Activated CD4-positive, alpha-beta T cell treated with anti-CD3 and anti-CD28 coated beads, Interleukin-2, amount 50 U/mL, for 24 hours (primary cell): ENCODE measurements at places on chromosomes 16 and 17.

GRCh38 chr17:82960419-82961271, 118.8 kb upstream of the METRNL start:
- DNase-seq, result no peak

- no peak for DNase-seq
Measured at GRCh38 chr16:86480444-86480843, 29.9 kb upstream of the FOXF1 start.

- DNase-seq, result no peak
Measured at GRCh38 chr17:81036197-81036941, 1.4 kb downstream of the BAIAP2 start.

- no peak for DNase-seq
Measured at GRCh38 chr16:3479654-3480216, 15.6 kb downstream of the C16orf90 start.

DNA sequence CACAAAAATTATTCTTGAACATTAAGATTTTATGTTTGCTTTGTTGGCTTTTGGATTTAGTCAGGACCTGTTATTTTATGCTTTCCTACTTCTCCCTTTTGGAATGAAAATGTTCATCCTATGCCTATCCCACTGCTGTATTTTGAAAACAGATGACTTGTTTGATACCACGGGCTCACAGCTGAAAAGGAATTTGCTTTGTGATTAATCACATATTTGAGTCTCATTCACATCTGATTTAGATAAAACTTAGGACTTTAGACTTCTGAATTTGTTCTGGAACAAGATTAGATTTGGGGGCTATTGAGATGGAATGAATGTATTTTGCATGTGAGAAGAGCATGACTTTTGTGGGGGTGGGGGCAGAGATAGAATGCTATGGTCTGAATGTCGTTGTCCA, 1012.6 kb downstream of the CDH11 start:
- no peak for DNase-seq

DNA sequence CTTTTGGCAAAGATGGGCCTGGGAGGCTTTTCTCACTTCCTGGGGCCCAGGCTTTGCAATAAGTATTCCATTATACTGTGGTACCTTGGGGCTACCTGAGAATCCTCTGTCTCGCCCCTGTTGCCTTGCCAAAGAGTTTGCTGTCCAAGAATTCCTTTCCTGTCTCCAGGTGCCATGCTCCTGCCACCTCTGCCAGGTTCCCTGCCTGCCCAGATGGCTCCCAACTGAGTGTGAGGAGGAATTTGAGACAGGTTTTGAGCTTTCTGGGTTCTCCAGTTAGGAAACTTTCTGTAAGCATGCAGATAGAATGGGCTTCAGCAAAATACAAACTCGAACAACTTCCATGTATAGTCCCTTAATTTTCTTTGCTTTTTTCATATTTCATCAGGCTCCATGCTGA, 5.8 kb downstream of the MAPT start:
- DNase-seq, result no peak

DNA sequence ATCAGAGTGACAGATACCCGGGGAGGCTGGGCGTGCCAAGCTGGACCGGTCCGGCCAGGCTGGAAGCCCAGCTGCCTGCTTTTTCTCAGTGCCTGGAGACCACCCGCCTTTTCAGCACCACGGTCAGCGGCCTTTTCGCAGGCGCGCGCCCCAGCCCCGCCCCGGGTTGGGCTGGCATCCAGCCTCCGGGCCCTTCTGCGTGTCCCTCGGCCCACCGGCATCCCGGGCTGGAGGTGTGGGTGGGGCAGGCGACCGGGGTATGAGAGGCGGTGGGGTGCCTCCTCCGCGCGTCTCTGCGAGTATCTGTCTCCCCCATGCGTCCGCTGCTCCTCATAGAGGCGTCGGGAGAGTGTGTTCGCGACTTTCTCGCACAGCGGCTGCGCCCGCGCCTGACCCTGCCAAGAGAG, 102.5 kb downstream of the MRM1 start:
- peak; percentile 21 for DNase-seq

DNA sequence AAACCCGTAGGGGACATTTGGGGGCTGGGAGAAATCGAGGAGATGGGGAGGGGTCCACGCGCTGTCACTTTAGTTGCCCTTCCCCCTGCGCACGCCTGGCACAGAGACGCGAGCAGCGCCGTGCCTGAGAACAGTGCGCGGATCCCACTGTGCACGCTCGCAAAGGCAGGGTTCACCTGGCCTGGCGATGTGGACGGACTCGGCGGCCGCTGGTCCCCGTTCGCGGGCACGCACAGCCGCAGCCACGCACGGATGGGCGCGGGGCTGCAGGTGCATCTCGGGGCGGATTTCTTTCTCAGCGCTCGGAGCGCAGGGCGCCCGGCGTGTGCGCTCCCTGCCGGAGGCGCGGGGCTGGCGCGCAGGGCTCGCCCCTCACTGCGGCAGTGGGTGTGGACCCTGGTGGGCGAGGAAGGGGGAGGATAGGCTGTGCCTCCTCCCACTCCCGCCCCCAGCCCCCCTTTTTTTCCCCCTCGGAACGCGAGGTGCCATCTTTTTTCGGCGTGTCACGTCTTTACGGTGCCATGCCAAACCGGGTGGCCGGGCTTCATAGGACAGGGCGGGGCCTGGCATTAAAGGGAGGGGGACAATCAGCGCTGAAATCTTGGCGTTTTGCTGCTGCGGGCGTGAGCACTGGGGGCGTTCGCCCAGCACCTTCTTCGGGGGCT, 1.1 kb downstream of the MAPT start:
- DNase-seq, result no peak

DNA sequence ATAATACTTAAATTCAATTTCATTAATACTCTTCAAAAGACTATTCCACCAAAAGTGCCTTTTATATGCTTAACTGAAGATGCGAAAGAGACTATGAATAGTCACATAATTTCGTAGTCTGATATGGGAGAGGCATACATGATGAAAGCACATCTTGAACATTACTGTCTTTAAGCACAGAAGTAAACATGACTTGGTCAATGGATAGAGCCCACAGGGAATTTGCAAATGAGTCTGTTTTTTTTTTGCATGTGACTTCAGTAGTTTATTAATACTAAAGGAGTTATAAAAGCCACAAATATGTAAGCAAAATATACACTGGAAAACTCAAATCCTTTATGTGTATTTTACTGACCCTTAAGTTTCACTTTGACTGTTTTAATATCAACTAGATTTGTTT, 15.9 kb downstream of the ADPRM start:
- no peak for DNase-seq

GRCh38 chr17:12107905-12108304, 87.2 kb downstream of the MAP2K4 start:
- no peak for DNase-seq

DNA sequence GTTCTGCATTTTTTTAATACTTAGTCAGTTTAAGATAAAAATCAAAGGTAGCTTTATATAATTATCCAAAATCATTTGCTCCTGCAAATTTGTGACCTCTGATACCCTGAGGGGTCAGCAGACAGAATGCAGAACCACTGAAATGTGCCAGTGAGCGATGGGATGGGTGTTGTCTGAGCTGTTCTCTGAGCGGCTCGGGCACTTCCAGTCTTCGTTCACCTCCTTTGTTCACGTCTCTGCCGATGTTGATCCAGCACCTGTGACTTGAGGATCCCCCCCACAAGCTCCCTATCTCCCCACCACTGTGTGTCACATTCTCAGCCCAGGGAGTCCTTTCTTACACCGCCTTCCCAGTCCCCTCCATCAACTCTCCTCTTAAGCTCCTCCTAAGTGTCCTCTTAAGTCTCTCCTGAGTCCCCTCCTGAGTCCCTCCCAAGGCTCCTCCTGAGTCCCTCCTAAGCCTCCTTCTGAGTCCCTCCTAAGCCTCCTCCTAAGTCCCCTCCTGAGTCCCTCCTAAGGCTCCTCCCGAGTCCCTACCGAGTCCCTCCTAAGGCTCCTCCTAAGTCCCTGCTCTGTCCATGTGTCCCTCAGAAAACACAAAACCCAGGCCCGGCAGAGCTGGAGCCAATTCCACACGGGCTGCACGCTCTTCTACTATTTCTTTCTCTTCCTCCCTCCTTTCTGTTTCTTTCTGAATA, 47.5 kb downstream of the RNF213 start:
- no peak for DNase-seq

- DNase-seq, result no peak
Measured at GRCh38 chr17:33689725-33690124, 396.6 kb upstream of the ASIC2 start.

- no peak for DNase-seq
Measured at GRCh38 chr16:73601911-73602310, 554.0 kb upstream of the ZFHX3 start.

DNA sequence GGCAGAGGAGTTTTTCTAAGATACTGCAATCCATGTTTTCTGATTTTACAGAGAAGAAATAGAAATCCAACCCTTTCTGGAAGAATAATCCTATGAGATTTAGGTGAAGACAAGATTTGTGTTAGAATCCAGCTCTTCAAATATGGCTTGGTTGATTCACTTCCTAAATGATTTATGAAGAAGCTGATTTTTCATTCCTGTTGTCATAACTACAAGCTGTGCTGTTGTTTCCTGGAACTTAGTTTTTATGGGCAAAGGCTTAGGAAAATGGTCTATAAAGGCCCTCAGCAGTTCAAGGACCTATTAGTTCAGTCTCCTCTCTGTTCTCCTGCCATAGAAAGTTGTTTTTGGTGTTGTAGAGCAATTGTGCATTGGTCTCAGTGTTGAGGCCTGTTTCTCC, 174.2 kb upstream of the FAM20A start:
- DNase-seq, result no peak
